Amygdala (tissue), 56 donors: ENCODE measurements at places on chromosomes 2 and 18.

DNA sequence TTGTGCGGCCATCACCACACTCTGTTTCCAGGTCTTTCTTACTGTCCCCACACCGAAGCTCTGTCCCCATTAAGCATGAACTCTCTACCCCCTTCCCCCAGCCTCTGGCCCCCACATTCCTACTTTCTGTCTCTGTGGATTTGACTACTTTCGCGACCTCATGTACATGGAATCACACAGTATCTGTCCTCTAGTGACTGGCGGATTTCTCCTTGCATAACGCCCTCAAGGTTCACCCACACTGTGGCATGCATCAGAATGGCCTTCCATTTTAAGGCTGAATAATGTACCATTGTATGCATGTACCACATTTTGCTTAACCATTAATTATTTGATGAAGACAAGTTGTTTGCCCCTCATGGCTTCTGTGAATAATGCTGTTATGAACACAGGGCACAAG is 467.6 kb upstream of the HS6ST1 start:
- DNase-seq = no peak

- no peak for DNase-seq
Observed at GRCh38 chr2:85462322-85462721, 43.8 kb downstream of the SH2D6 start.

GRCh38 chr2:64950226-64951160 is 38.7 kb upstream of the SLC1A4 start:
- no peak for DNase-seq

- no peak for DNase-seq
Observed at GRCh38 chr2:25161055-25161781, 7.2 kb downstream of the POMC start.

DNA sequence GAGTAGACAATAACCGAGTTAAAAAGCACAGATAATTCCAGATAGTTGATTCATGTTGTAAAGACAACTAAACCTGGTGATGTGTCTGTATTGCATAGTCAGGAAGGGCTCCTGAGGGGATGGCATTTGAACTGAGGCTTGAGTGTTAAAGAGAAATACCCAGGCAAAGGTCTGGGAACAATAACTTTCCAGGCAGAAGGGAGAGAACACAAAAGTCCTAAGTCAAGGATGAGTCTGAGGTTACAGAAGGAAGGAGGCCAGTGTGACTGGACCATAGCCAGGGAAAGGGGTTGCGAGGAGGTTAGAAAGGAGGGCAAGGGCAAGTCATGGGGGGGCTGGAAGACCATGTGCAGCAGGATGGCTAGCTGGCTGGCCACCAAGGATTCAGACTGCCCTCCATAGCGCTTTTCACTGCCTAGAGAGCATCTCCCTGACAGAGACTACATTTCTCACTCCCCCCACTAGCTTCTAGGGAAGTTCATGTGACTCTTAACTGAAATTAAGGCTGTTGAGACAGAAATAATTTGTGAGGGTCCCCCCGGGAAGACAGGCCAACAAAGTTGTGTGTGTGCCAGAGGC is 135.5 kb upstream of the CREB1 start:
- DNase-seq = no peak

DNA sequence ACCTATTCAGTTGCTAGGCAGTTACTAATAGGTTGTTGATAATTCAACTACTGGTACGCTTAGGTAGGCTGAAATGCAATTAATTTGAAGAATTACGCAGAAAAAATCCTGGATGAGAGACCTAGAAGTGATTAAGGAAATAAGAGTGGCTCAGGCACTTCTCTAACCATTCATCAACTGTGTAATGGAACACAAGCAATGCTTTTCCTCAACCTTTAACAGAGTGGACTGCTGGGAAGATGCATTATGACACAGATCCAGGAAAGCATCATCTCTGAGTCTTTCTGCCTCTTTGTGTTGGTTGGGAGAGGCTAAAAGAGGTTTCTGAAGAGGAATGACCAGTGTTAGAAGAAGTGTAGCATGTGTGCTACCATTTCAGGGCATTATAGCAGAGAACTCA is 992.2 kb downstream of the TSN start:
- DNase-seq = no peak

DNA sequence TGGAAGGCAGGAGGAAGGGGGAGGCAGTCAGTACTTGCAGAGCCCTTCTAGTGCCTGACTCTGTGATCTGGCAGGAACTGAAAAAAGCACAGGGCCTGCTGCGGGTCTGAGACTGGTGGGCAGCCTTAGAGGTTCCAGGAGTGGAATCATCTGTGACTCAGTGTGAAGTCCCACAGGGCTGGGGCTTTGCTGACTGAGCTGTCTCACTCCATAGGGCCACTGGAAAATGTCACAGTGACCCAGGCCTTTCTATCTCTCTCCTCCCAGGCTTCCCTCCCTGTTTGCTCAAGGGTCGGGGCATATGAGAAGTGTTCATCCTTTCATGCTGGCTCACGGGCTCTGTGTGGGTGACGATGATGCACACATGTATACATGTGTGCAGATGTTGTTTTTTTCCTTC is 47.1 kb upstream of the ZFP36L2 start:
- no peak for DNase-seq

DNA sequence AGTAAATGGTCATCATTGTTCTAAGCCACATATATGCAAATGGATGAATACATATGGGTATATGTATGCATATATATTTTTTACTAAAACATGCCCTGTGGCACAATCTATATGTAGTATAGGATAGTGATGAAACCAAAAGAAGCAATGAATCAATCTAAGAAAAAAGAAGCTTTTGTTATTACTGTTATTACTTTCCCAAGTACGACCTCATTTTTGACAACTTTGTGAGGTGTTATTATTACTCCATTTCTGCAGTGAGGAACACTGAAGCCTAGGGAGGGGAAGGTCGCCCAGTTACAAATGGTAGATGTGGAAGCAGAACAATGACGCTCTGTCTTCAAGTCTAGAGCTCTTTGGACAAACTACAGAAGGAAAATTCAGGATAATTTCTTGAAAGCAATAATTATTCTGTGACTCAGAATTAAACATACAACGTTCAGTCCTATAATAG is 38.3 kb downstream of the STAT4 start:
- no peak for DNase-seq

DNA sequence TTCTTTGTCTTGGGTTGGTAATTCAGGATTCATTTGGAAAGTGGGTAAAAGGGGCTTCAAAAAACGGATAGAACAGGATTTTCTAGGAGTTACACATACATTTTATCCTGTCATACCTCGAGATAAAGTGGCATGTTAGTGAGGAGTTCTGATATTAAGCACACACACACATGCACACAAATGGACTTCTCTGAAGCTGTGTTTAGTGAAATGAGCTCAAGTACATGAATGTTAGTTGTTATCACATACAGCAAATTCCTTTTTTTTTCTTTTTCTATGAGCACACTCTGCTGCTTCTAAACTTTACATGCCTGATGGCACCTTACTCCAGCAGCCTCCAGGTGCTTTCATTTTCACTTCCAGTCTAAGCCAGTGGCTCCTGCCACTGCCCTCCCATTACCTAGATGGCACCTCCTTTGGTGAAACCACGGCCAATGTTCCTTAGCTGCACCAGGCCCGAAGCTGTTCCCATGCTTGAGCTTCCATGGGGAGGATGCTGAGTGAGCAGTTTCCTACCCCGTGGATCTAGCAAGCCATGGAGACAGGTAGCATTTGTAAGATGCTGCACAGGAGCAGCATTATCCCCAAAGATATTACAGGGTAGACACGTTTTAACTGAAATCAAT is 49.7 kb downstream of the STAT1 start:
- DNase-seq = no peak

DNA sequence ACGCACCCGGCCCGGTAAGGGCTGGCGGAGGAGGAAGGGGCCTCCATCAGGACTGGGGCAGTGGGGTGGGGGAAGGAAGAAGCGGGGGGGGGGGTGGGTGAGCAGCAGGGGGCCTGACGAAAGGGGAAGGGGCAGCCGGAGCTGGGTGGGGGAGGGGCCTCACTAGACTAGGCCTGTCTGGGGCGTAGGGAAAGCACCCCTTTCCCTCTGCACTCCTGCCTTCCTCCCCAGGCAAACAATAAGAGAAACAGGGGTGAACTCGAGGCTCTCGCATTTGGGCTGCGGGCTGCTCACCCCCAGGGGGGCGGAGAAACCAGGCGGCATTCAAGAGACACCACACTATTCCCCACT is 82.7 kb upstream of the POMC start:
- no peak for DNase-seq

DNA sequence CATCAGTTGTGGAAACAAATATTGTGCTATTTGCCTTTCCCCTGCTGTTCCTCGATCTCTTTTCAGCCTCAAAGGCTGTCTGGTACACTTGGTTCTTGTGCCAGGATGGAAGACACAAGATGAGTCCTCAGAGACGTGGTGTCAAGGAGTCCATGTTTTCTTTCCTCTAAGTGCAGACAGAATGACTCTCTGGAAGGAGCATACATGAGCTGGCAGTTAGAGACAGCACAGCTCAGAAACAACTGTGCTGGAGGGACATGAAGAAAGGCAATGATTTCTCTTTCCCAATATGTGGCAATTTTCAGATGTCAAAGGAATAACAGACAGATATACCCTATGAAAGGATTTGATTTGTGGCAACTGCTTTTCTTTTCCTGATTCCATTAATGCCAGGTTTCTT is 162.2 kb downstream of the AFF3 start:
- DNase-seq = no peak

- no peak for DNase-seq
Observed at GRCh38 chr2:35417293-35417692, 938.3 kb upstream of the CRIM1 start.

- no peak for DNase-seq
Observed at GRCh38 chr2:109711230-109712122, 82.6 kb upstream of the RGPD5 start.

DNA sequence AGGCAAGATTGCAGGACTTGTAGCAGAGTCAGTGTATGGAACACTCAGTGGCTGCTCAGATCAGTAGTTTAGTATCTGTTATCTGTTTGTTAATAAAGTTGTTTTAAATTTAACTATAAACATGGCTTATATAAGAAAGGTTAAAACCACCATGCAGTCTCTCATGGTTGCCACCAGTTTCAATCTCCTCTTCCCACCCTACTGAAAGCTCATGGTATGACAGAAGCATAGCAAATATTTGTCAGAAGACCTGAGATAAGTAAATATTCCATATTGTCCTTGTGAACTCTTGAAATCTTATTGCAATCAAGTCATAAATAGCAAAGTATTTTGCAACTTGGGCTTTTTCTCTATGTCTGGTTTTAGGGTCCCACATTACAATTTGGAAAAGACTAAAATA is 2.1 kb upstream of the COL5A2 start:
- DNase-seq = no peak

DNA sequence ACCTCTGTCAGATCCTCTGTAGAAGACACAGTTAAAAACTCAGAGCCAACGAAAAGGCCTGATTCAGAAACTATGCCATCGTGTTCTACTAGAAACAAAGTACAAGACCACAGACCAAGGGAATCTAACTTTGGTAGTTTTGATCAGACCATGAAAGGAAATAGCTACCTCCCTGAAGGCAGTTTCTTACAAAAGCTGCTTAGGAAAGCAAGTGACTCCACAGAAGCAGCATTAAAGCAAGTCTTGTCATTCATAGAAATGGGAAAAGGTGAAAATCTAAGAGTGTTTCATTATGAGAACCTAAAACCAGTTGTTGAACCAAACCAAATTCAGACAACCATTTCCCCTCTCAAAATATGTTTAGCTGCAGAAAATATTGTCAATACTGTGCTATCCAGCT is 58.2 kb downstream of the FSIP2 start:
- no peak for DNase-seq

DNA sequence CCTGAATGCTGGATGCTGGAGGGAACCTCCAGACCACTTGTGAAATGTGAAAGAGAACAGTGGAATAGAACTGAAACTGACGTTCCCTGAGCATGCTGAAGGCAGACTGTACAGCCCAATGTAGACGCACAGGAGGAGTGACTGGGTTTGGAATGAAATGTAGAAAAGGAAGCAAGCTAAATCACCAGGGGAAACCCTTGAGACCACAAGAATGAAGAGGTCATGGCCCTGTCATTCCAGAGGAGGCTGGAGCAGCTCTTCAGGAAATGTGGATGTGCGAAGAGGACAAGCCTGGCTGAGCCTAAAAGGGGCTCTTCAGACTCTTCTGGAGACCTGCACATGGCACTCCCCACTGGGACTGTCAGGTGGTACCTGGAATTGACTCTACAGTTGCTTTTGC is 118.5 kb upstream of the ALPP start:
- DNase-seq = no peak

DNA sequence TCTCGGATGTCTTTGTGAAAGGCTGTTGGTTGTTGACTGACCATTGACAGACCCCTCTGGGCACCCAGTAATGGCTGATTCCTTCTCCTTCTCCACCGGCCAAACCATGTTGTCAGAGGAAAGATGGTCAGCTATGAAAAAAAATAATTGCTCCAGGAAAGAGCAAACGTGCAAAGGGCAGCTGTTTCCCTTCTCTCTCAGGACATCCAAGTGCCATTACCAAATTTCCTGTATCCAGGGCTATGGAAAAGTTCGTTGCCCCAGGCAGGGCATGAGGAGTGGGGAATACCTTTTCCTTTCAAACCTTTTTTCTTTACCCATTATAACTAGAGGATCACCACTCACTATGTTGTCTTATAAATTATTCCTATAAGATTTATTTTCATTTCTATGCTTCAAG is 321.5 kb upstream of the HNRNPA3 start:
- no peak for DNase-seq

DNA sequence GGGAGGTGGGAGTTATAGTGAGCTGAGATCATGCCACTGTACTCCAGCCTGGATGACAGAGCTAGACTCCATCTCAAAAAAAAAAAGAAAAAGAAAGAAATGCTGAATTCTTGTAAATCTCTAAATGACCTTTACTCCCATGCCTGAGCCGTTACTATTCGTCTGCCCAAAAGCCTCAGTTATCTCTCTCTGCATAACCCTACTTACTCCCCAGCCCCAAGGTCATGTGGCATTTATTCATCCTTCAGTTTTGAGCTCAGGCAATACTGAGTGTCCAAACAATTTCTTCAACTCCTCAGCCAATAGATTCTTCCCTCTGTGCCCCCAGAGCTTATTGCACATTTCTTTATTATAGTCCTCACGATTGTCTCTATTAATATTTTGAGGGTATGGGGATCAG is 28.8 kb downstream of the RAB1A start:
- no peak for DNase-seq

DNA sequence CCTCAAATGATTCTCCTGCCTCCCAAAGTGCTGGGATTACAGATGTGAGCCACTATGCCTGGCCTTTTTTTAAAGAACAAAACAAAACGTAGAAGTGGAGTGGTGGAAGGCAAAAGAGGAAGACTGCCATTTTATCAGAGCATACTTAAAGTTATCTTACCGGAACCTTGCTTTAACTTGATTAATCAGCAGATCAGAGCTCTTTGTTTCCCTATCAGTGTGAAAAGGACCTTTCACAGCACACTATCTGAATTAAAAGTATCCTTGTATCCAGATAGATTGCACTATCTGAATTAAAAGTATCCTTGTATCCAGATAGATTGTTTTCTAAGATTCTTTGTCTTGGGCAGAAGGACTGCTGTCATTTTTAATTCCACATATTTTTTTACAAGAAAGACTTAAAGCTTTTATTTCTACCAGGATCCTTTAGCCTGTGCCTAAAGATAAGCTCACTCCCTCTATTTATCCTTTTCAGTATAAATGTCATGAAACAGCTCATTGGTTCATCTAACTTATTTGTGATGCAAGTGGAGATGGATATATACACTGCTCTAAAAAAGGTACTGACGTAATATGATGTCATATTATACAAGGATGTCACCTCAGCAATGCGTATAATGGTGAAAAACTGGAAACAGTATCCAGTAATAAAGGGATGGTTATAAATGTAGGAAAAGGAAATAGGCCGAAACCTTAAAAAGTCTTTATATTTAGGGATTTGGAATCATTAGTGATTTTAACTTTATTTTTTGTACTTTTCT is 17.8 kb downstream of the GMCL1 start:
- no peak for DNase-seq

- DNase-seq = no peak
Observed at GRCh38 chr18:44386401-44386800, 294.3 kb upstream of the SETBP1 start.
